ENCODE measurements at places on chromosomes 1 and 21. TPM values are rescaled to one million over a fixed set of nuclear protein-coding genes. Genes with fewer than 3 reads are reported as not detected.

ERG gene
- total RNA-seq, result not detected

HPCA gene
- total RNA-seq, result not detected

FLVCR1 gene
- total RNA-seq, result 17.3 TPM

DNA sequence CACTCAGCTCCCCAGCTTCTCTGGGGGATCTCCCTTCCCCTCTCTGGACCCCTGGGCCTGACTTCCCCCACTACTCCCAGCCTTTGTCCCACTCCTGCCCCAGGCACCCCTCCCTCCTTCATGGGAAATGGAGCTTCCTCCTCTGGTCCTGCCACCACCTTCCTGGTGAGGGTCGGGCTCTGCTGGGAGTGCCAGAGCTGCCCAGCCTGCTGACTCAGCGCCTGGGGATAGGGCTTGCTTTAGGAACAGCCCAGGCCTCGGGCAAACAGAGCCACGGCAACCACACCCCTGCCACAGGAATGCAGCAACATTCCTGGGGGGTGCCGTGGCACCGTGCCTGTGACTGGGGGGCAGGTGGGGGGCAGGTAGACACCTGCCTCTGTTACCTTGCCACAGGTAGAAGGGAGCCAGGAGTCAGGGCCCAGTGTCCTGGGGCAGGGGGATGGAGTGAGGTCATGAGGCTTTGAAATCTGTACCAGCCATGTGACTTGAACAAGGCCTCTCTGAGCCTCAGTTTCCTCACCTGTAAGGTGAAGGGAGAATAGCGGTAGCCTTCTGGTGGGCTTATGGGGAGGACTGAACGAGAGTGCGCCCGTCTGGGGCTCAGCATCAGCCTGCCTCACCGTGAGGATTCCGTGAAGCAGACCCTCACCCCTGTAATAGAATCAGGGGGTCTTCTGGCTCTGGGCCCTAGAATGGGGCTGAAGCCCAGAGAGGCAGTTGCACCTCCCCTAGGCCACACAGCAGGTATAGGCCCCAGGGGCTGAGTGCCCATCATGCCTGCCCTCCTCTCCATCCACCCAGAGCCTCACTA, 17.8 kb upstream of the EPHA2 start:
- DNase-seq, result no peak

DNA sequence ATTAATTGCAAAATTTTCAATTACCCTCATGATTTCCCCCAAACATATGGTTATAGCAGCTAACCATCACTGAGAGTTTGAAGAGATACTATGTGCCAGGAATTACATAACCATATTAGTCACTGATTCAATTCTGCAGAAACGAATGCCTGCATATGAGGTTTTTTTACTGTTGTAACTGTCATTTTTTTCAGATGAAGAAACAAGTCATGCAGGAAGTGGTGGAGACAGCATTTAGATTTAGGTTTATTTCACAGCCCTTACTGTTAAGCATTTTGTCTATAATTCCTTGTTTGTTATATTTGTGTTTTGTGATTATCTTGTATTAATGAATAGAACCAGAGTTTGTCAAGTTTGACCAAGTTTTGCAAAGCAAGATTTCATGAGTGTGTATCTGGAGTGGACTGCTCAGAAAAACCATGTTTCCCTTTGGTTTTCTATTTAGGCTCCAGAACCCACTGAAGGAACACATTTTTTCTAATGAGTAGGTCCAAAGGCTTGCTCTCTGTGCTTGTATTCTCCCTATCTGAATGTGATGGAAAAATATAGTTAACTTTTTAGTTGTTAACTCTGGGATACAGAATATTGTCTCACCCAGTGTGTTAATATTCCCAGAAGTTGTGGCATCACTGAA, 308.5 kb upstream of the ADAMTS5 start:
- no peak for DNase-seq

- DNase-seq, result no peak
These were observed 31.4 kb upstream of the KIRREL1 start for GRCh38 chr1:157961805-157962762.

DNA sequence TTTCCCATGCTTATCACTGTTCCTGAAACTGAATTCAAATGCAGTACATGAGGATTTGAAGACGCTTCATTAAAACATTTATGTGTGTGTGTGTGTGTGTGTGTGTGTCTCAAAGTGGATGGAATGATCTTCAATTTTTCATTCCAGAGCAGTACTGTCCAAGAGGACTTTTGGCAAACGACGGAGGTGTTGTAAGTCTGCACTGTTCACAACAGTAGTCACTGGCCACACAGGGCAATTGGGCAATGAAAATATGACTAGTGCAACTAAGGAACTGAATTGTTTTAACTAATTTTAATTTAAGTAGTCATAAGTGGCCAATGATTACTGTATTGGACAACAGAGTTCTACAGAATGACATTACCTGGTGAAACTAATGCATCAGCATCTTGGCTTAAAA, 5.0 kb downstream of the TAF5L start:
- DNase-seq, result no peak

DNA sequence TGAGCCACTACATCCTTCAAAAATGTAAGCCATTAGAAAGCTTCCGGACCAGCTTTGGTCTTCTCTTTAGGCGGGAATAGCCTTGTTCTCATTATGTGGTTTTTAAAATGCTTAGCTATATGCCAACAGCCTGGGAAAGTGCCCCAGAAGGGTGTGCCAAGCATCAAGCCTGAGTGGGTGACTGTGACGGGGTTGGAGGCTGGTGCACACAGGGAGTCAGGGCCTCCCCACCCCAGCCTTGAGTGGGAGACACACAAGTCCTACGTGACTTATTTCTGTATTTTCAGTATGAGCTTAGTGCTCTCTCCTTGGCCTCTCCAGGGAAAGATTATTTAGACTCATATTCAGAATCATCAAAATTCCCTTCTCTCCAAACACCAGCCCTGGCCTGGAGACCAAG, 9.8 kb downstream of the UBASH3A start:
- no peak for DNase-seq

DNA sequence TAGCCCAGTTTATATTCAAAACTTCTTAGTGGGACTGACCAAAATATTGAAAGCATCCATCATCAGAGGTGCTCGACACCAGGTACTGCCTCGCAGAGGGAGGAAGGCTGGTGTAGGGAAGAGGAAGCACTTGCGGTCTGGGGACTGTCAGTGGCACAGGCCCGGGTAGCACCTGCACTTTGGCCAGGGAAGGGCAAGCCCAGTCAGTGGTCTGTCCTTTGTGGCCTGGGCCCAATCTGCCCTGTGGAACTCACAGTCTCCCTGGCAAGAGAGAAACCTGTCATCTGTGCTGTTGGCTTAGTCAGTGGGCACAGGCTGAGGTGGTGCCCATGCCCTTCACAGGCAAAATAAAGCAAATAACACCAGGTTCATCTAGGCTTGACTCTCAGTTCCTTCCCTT, 77.4 kb downstream of the SYT6 start:
- no peak for DNase-seq

- DNase-seq, result no peak
These were observed 184.1 kb downstream of the PSMG1 start for GRCh38 chr21:38999161-38999560.

- DNase-seq, result no peak
These were observed 45.3 kb upstream of the TNR start for GRCh38 chr1:175788586-175789252.

- DNase-seq, result no peak
These were observed 4.2 kb downstream of the TNFRSF25 start for GRCh38 chr1:6461538-6462411.

DNA sequence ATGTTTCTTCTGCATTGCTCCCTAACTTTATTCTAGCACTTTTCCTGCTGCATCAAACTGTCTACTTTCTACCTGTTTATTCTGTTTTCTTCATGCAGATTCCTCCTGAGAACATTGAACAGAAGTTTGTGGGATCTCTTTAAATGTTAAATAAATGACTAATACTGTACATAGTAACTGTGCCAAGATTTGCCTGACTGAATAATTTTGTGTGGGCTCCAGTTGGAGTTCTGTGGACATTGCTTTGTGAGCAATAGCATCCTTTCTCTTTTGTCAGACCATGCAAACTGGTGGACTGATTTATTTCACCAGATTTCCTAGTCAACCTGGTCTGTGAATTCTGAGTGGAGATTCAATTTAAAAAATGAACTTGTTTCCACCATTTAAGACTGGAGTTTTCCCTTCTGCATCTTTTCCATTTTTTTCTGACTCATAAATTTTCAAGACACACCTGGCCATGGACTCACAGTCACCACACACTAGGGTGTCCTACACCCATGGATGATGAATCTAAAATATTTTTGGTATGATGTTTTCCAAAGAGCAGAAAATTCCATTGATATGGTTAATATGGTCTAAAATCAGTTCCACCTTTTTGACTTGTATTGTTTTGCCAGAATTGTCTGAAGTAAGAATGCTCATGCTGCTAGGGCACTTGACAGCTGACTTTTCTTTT, 140.7 kb upstream of the SPAG17 start:
- no peak for DNase-seq

GRCh38 chr1:161192476-161193465, 6.1 kb downstream of the ADAMTS4 start:
- DNase-seq, result no peak

- no peak for DNase-seq
These were observed 40.0 kb downstream of the ROR1 start for GRCh38 chr1:63813829-63814277.

DNA sequence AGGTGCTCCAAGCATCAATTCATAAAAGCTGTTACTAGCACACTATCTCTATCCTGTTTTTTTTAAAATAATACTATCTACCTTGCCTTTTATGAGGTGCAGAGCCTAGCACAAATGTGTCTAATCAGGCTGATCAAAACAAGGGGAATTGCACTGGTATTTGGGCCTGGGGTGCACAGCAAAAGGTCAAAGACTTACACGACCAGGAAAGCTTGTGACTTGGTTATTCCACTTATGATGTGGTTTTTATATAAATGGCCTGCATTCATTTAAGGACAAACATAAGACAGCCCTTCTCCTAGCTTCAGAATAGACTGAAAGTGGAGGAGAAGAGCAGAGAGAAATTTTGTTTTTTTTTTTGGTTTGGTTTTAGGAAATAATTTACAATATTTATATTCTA, 98.4 kb upstream of the SGIP1 start:
- no peak for DNase-seq

DNA sequence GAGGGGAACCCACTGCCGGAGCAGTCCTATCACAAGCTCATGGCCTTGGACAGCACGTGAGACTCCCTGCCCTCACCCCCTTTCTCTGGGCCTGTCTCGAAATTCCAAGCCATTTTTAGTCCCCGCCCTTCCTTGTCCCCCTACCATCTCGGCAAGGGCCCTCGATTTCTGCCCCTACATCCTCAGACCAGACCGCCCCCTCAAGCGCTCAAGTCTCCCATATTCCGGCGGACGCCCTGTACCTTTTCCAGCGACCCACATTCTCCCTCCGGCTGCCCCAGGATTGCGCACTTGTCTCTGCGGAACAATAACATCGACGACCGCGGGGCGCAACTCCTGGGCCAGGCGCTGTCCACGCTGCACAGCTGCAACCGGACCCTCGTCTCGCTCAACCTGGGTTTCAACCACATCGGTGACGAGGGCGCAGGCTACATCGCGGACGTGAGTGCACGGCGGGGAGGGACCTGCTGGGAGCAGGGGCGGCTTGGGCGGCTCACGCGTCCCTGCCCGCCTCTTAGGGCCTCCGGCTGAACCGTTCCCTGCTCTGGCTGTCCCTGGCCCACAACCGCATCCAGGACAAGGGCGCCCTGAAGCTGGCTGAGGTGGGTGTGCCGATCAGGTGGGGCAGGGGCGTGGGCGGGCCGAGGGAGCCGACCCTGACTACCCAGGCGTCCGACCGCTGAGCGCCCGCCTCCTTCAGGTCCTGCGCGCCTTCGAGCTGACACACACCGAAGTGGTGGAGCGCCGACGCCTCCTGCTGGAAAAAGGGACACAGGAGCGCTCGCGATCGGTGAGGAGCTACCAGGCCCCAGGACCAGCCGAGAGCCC, 7.0 kb downstream of the LRRC71 start:
- no peak for DNase-seq

DNA sequence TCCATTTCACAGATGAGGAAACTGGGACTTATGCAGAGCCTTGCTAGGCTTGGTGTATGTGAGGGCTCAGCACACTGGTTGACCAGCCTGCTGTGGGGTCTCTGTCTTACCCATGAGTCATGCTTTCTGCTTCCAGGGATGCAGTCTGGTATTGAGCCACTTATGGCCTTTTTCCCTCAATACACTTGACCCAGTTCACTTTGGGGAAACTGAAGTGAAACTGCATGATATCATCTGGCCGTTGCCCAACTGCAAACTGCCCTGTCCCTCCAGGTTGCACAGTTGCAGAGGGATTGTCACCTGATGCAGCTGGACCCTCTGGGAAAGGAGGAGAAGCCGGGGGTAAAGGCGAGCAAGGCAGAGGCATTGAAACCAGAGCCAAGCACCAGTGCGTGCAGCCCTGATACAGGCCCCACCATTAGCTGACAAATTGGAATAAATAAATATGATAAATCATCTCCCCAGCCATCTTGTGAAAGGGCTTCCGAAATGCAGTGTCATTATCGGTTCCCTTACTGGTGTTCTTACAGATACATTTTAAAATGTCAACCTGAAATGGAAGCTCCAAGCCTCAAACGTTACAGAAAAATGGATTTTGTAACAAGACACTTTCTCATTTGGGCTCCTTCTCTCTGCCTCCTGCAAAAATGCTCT, 39.3 kb upstream of the DUSP10 start:
- no peak for DNase-seq

- DNase-seq, result no peak
These were observed 222.7 kb downstream of the TM2D1 start for GRCh38 chr1:61501971-61502916.

DNA sequence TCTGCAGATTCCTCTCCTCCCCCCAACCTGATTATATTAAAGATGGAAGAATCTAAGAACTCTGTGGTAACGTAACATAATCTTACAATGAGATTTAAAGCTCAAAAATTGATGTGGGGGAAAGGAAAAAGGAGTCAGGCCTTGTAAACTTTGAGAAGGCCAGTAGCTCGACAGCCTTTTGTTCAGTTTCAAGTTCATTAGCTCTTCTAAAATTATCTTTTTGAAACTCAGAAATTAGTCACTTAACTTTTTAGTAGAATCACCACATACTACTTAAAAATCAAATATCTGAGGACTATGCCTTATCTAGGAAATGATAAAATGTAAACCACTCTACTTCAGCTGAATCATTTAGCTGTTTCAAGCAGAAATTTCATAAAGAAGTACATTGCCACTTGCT, 996.2 kb downstream of the AMY1C start:
- DNase-seq, result no peak

GRCh38 chr1:8164670-8165069, 138.6 kb upstream of the ERRFI1 start:
- DNase-seq, result no peak
